Fibroblast of skin of left quadriceps (primary cell): ENCODE measurements at places on chromosomes 11 and 22.

DNA sequence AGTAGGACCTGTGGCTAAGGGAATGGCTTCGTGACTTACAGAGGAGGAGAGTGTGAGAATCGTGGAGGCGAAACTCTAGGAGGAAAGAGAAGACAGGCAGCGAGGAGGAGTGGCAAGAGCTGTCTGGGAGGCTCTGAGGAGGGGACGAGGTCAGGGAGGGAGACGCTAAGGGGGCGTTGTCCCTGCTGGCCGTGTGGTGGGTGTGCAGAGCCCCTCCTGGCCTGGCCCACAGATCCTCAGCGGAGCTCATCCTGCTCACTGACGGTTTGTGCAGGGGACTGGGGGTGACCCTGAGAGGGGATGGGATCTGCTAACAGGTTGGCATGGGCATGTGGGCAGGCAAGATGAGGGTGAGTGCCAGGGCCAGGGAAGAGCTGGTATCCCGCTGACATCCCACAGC, 56.5 kb upstream of the PRR5 start:
- no peak for DNase-seq

GRCh38 chr11:118628861-118629549, 21.6 kb downstream of the PHLDB1 start:
- DNase-seq: no peak

DNA sequence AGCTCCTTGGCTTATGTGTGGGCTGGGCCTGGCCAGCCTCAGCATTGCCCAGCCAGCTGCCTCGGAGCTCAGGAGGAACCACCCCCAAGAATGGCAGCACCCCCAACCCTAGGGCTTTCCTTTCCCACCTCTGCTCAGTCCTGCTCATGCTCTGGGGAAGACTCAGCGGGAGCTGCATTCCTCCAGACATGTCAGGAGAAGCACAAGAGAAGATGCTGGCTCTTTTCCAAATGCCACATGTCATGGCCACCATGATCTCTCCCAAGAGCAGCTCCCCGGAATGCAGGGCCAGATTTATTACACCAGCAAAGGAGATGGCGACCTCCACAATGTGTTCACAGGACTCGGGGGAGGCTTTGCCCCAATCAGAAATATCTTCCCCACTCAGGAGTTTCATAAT, 143.7 kb downstream of the PKNOX2 start:
- DNase-seq: no peak

DNA sequence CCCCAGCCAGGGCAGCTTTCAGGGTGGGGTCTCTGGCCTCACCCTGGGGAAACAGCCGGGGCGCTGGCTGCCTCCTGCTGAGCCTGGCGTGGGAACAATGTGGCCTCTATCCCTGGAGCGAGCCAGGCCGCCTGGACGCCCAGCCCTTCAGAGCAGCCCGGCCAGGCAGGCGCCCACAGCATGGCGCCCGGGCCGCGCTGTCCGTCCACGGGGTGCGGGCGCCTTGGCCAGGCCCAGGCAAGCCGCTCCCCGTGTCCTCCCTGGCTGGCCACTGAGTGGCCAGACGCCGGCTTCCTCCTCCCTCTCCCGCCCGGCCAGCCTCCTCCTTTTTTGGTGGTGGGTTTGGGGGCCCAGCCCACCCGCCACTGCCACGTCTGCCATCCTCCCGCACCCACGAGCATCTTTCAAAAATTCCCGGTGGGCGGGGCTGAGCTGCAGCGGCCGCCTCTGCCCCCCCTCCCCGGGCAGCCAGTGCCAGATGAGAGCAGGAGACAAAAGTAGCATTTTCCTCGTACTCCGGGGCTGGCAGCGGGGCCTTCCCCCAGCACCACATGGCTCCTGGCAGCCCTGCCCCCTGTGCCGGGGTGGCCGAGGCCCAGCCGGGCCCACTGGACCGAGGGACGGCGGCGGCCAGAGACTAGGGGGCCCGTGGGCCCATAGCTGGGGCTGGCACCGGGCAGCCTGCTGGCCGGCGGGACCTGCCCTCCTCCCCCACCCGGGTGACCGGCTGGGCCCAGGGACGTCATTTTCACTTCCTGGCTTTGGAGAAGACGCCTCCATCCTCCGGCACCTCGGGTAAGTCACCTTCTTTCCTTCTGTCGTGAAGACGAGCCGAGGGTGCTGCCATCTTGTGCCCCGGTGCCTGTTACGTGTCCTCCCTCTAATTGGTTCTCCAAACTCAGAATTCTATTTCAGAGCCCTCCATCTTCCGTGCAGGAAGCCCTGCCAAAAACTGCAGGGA, 70.2 kb upstream of the PPARA start:
- DNase-seq: no peak

GRCh38 chr11:119671561-119672015, 57.4 kb downstream of the NECTIN1 start:
- DNase-seq: no peak

GRCh38 chr11:120747850-120748814, 236.6 kb downstream of the GRIK4 start:
- DNase-seq: no peak

DNA sequence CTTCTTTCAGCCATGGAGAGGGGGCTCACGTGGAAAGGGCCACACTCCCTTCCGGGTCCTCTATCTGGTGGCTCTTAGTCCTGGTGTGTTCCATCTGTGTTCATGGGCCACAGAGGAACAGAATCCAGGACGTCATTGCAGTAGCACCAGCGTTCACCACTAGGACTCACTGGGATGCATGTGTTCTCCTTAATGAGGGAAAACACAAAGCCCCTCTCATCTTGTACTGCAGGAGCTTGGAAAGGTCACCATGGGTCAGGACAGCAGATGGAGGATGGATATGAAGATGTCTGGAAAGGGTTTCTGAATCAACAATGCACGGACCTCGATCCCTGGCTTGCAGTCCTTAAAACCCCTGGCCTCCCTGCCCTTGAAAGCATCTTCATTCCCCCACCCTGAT, 113.8 kb upstream of the THY1 start:
- no peak for DNase-seq

DNA sequence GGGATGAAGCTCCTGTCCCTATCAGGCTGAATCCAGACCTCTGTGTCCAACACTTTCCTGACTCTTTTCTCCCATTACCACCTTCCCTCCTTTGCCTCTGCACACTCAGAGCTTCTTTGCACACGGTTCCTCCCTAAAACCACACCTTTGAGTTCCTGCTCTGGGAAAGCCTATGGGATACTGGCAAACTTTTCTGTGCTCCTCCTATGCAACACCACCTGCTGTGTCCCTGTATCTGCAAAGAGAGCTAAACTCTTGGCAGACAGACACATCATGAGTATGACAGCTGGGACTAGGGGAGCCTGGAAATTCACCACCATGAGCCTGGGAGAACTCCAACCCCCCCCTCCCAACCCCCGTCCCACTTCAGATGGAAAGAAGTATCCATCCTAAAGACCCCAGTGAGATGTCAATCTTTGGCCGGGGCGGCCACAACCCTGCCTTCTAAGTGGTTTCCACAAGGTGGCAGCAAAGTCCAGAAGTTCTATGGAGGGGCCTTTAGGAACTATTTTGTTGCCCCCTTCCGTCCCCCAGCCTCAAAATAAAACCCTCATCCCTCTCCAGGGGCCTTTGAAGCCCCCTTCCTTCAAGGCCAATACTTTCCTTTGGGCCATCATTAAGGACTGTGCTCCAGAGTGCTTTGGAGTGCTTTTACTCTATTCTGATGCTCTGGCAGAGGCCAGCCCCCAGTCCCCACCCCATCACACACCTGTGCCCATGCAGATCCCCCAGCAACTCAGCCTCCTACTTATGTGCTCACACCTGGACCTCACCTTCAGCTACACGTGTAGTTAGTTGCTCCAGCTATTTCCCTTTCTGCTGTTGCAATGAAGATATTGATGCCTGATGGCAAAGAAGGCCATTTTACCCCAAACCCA, 19.4 kb downstream of the HTR3A start:
- DNase-seq: no peak

DNA sequence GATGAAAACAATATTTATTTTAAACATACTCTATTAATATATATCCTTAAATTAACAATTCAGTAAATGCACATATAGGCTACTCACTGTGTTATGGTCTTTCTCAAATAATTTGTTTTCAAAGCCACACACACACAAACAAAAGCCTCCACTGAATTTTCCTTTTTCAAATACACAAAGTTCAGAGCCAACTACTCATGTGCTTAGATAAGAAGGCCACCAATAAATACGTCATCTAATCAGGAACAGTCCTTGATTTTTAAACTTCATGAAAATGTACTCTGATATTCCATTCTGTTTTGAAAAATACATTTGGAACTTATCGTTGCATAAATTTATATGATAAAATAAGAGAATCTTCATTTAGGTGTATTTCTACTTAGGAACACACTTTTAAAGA, 26.0 kb downstream of the KBTBD3 start:
- DNase-seq: no peak

DNA sequence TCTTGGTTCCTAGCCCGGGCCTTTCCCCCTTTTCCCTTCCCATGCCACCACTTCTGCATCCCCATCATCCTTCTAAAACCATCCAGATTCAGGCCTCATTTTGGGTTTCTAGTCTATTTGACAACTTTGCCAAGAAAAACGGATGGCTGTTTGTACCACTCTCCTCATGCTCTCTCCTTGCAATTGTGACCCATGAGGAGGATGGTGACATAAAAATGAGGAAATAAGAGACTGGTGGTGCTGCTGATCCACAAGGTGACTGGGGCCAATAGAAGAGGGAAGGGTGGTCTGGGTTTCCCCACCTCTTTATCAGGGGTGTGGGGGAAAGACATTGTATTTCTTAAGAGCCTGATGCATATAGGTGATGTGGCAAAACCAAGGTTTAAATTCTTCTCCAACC, 1.0 kb downstream of the MS4A4A start:
- DNase-seq: no peak

DNA sequence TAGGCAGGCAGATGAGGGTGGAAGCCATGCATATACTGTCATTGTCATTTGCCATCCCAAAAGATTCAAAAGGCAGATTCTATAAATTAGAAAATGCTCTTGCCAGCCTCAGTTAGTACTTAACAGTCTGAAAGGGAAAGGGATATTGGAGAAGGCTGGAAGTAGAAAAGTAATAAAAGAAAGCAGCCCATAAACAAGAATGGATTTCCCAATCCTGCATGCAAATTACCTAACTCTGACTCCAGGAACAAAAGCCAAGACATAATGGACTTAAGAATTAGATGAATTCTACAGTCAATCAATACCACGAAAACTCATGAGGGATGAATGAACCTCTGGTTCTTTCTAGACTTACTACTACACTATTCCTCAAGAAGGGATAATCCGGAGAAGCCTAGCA, 5.9 kb downstream of the PAK1 start:
- no peak for DNase-seq

DNA sequence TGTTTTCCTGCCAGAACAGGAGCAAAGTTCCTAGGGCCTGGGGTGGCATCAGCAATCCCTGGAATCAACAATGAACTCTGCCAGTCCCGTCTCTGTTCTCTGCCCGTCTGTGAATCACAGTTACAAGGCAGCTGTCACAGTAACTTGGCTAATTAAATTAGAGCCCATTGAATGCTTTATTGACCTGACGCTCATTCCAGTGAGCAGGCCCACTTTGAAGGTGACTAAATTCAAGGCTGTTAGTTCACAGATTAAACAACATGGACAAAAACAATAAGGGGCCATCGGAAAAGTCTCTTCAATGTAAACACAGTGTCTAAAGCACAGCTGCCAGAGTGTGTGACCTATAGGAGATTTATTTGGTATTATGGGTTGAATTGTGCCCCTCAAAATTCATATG, 17.7 kb upstream of the TMPRSS5 start:
- no peak for DNase-seq

DNA sequence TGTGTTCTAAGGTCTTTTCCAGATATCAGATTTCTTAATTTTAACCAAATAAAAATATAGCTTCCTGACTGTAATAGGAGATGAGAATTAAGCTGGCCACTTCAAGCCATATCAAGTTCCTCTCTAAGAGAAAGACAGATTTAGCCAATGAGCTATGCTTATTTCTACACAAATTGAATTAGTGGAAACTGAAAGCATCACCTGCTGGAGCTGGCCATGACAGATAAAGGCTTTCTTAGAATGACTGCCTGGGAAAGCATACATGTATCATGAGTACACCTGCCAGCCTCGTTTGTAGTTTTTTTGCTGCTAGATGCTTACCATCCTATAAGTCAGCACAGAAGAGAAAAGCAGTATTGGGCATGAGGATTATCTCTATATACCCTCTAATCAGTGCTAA, 53.5 kb upstream of the DBX1 start:
- DNase-seq: no peak

GRCh38 chr11:17510507-17511206, 33.6 kb downstream of the USH1C start:
- no peak for DNase-seq

DNA sequence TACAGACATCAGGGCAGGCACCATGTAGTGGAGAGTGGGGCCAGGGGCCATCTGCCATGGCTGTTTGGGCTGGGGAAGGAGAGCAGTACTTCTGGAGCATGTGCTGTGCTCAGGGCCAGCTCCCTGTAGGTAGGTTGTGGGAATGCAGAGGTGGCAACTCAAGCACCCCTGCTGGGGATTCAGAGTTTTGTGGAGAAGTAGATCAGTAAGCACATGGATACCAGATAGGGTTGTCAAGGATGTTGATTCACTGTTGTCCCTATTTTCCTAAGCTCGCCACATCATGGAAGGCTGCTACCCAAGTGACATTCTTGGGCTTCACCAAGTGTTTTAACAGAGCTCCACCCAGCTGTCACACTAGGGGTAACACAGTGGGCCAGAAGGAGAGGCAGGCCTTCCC, 67.2 kb downstream of the BMAL1 start:
- DNase-seq: no peak

GRCh38 chr11:72658989-72659640, 15.1 kb downstream of the PDE2A start:
- no peak for DNase-seq

- DNase-seq: no peak
These were observed 2.3 kb downstream of the MRGPRE start for GRCh38 chr11:3229673-3230630.

DNA sequence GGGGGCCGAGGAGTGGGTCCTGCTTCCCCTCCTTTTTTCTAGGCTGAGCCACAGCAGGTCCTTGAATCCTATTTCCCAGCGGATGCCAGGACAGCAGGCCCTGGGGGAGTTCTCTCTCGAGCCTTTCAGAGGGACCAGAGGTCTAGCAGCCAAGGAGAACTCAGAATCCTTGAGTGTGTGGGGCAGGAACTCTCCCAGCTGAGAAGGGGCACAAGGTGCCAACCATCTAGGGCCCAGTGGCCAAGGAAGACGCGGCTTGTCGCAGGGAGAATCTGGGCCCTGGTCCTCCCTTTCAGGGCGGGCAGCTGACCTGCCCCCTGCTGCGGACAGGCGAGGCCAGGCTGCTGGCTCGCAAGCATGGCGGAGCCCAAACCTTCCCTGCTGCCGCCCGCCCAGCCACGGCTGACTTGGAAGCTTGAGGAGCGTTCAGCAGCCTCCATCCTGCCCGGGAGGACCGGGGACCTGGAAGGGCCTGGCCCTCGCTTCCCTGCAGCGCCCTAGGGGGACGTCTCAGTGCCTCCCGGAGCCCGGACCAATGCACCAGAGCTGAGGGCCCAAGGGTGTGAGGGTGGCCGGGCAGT, 972 bp upstream of the TSSC4 start:
- no peak for DNase-seq

GRCh38 chr11:39236916-39237315, 2222.5 kb downstream of the LRRC4C start:
- no peak for DNase-seq
